ENCODE measurements at places on chromosomes 1 and 21.

GRCh38 chr1:43253876-43254275 is 15.9 kb upstream of the TMEM125 start:
- DNase-seq = no peak

GRCh38 chr1:4724695-4725250 is 70.4 kb downstream of the AJAP1 start:
- no peak for DNase-seq

GRCh38 chr1:89356658-89357400 is 7.0 kb upstream of the GBP6 start:
- no peak for DNase-seq

- no peak for DNase-seq
These were observed 38.2 kb upstream of the PKN2 start for GRCh38 chr1:88645886-88646285.

DNA sequence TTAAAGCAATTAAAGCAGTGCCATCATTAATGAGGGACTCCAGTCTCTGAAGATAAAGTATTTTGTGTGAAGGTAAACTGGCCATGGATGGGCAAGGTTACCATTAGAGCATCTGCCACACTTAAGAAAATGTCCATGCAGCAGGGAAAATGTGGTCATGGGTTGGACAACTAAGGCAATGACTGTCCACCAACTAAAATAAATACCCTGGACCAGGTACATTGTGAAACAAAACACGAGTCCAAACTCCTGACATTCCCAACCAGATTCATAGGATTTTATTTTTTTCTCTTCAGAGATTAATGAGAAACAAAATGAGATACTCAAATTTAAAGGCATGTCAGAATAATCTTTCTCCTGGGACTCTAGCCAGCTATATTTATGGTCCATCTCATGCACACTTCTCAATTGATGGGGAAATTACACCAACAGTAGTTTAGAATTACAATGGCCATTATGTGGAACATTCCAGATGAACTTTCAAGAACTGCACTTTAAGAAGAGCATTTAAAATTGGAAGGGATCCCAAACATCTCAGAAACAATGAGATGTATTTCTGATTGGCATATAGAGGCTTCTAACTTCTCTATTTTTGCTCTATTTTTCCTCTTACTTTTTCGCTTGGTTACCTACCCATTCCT is 8.1 kb downstream of the GBP7 start:
- no peak for DNase-seq

- DNase-seq = no peak
These were observed 419.3 kb downstream of the ZP4 start for GRCh38 chr1:237471377-237471776.

GRCh38 chr1:100730130-100730529 is 10.6 kb downstream of the VCAM1 start:
- DNase-seq = no peak

GRCh38 chr21:38455403-38455802 is 42.9 kb downstream of the ERG start:
- DNase-seq = no peak

GRCh38 chr1:97739596-97740103 is 181.2 kb downstream of the DPYD start:
- no peak for DNase-seq

DNA sequence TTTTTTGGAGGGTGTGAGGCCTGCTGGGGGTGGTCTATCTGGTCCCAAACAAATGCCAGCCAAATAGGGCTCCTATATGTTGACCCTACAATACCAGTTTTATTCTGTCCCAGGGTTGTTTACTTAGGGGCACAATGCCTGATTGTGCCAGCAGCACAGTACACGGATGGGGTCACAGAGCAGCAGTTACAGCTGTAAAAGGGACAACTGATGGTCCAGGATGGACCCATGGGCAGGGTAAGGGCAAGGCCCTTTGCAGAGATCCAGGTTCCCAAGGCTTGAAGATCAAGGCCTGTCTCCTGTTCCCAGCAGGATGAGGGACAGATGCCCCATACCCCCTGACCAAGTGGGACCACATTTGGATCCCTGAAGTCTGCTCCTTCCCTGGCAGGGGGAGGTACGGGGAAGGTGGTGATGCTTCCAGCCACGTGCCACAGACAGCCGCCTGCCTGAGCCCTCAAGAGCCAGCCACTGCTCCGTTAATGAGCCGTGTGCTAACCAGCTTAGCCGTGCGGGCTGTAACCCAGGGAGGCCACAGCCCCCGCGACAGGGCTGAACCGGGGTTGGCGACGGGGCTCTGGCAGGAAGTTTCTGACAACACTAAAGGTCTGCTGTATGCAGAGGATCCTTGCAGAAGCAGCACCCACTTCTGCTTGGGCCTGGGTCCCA is 18.2 kb downstream of the SLC6A9 start:
- no peak for DNase-seq

GRCh38 chr1:105427543-105427942 is 1628.9 kb upstream of the PRMT6 start:
- no peak for DNase-seq

GRCh38 chr21:44539991-44540666 is at the start of gene KRTAP10-1:
Gene KRTAP10-1 (minus strand): TSS chr21:44540195. CDS start chr21:44540150, 45 bp downstream.
- DNase-seq = no peak

- DNase-seq = no peak
These were observed 142.3 kb upstream of the EDN2 start for GRCh38 chr1:41626616-41627375.

GRCh38 chr1:240073097-240073496 is 18.6 kb upstream of the FMN2 start:
- no peak for DNase-seq
